Central memory CD4-positive, alpha-beta T cell (primary cell): ENCODE measurements at places on chromosomes 16 and 17.

GRCh38 chr16:10001258-10001775 lies 180.9 kb downstream of the GRIN2A start:
- DNase-seq: no peak

DNA sequence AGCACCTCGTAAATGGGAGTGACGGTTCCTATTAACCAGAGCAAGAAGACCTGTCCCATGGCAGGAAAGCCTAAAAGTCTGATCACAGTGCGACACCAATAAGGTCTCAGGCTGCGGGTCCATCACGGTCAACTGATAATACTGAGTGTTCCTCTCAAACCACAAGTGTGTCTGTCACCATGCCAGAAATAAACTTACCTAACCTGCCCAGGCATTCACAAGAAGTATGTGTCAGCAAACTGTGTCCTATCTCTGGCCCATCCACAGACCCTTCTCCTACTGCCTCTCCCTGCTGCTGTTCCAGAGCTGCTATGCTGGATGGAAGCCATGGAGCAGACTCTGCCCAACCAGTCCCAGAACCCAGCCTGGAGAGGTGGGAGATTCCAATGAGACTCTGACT lies 73.5 kb downstream of the ZNF423 start:
- DNase-seq: no peak

- no peak for DNase-seq
Observed at GRCh38 chr17:42002792-42003301, 14.4 kb downstream of the DNAJC7 start.

GRCh38 chr17:77828749-77829539 lies 129.6 kb upstream of the TNRC6C start:
- DNase-seq: no peak

DNA sequence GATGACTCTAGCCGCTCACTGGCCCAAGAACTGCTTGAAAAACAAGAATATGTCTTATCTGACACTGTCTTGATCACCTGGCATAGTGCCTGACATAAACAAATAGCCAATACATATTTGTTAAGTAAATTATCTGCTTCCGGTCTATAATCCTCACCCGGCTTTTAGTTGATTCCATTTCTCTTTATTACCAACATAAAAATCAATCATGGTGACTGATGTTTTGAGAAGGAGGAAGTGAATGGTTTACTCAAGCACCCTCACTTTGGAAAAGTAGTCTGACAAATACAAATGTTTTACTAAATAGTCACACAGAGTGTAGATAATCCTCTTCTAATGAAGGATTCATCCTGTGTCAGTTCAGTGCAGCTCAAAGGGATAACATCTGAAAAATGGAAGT lies 47.0 kb downstream of the SKAP1 start:
- no peak for DNase-seq

GRCh38 chr17:31696703-31697325 lies 162.2 kb downstream of the COPRS start:
- DNase-seq: no peak

DNA sequence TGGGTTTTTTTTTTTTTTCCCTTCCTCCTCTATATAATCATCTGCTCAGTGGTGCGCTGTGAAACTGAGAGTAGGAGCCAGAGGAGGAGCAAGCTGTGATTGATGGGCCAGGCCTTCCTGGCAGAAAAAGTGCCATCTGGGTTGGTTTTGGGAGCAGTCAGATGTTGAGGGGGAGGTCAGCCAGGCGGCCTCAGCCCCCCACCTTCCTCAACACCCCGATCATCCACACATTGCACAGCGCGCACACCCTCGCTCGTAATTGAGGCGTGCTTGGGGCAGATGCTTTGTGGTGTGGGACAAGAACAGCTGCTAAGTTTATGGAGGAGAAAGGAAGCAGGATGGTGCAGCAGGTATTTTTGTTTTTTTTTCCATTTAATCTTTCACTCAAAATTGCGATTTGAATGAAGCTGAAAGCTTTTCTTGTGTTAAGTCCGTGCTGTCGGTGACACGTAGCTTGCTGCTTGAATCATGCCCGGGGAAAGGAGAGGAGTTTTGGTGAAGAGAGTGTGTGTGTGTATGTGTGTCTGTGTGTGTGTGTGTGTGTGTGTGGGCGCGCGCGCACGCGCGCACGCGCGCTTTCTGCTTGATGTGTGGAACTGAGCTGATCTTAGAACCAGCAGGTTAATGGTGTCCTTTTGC lies 177.4 kb downstream of the RBFOX1 start:
- no peak for DNase-seq

- DNase-seq: peak; percentile 58
Observed at GRCh38 chr16:30032083-30032819, 1.2 kb upstream of the TLCD3B start.

- DNase-seq: no peak
Observed at GRCh38 chr17:70521821-70522256, 352.5 kb downstream of the KCNJ2 start.

DNA sequence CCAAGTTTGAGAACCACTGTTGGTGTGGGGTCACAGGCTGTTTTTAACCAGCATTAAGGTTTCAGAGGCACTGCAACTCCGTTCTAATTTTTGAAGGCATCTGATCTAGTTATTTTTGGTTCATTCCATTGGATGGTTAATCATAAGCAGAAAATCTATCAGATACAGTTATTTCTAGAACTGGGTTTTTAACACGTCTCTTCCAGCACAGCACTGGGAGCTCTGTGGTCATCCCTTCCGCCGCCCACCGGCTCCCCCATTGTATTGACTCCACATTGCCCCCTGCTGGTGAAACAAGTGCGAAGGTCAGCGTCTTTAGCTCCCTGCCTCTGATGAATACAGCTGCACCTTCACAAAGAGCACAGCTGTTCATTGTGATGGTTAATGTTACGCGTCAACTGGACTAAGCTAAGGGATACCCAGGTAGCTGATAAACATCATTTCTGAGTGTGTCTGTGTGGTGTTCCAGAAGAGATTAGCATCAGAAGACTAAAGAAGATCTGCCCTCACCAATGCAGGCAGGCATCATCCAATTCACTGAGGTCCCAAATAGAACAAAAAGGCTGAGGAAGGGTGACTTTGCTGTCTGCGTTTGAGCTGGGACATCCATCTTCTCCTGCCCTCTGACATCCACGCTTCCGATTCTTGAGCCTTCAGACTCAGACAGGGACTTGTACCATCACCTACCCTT lies 8.5 kb downstream of the CCL18 start:
- DNase-seq: peak; percentile 6

- no peak for DNase-seq
Observed at GRCh38 chr16:30060836-30061554, 4.6 kb upstream of the ALDOA start.

DNA sequence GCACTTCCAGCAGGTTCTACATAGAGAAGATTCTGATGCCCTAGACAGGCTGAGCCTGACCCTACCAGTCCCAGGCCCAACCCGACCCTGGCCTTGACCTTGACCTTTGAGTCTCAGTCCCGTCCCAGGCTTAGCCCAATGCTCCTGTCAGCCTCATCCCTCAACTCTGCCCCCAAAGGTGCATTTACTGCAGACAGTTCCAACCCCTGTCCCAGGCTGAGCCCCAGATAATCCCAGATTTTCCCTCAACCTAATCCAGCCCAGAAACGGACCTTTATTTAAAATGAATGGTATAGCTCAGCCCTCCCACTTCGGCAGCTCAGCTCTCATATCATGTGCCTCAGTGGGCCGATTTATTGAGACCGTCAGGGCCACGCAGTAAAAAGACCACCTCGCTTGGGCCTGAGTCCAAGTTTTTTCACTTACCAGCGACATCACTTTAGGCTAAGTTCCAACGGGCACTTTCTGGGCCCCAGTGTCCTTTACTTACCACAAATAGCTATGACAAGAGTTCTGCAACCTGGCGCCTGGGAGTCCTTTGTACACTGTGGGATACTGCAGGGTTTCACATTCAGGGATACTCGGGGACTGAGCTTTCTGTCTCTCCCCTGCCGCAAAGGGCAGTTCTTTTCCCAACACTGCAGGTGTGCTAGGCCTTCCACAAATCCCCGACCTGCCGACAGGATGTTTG lies 89.5 kb downstream of the WSCD1 start:
- DNase-seq: no peak

DNA sequence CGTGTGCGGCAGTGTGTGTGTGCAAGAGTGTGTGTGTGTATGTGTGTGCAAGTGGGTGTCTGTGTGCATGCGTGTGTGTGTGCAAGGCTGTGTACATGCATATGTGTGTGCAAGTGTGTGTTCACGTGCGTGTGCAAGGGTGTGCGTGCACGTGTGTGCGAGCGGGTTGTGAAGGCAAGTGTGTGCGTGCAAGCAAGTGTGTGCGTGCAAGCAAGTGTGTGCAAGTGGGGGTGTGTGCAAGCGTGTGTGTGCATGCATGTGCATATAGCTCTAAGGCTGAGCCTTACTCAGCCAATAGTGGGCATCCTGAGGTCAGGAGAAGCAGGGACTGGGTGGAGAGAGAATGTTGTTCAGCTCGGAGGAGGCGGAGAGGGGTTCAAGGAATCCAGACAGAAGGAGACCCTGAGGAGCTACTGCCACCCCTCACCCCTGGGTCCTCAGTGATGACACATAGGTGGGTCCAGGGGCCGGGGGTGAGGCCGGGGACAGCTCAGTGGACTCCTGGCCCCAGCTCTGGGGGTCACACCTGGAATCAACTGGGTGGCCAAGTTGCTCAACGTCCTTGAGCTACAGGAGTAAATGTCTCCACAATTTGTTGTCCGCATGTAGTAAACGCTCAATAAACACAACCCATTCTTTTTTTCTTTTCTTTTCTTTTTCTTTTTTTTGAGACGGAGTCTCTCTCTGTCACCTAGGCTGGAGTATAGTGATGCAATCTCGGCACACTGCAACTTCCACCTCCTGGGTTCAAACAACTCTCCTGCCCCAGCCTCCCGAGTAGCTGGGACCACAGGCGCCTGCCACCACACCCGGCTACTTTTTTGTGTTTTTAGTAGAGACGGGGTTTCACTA lies 1.8 kb downstream of the PRR29 start:
- DNase-seq: no peak

DNA sequence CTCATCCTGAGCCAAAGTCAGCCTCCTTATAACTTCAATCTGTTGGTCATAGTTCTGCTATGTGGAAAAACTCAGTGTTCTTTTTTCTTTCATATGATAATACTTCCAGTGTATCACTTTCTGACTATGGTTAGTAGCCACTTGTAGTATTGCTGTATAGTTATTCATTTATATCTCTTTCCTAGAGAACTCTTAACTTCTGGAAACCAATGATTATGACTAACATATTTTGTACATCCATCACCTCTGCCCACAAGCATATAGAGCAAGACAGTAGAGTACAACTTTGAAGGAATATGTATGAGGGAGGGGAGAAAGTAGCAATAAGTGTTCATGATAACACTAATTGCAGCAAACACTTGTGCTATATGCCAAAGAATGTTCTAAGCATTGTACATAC lies 38.6 kb downstream of the COX10 start:
- DNase-seq: no peak

DNA sequence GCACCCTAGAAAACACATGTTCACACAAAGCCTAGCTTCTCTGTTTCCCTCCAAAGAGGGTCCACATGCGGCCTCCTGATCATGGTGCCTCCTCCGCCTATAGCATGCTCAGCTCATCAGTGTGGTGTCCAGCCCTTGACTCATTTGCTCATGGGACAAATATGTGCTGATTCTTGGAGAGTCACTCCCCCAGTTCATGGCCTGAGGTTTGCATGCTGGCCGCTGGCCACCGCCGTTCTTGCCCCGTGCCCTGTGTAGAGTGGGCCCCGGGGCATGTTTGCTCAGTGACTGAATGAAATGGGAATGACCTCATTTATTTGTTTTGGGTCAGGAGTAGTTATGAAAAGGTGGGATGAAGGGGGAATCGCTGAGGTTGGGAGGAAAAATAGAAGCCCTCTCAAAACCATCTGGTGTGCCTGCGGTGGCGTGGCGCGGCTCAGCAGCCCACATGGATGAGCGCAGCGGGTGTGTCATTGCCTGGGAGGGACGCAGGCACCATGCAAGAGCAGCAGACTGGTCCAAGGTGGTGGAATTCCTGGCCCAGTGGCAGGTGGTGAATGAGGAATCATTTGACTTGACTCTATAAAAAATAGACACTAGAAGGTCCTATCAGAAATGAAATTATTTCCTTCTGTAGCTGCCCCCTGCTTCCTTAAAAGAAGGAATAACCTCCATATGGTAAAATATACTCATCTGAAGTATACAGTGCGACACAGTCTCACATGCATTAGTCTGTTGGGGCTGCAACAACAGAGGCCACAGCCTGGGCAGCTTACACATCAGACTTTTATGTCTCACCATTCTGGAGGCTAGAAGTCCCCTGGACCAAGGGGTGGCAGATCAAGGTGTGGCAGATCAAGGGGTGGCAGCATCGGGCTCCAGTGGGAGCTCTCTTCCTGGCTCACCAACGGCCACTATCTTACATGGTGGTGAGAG lies 31.7 kb downstream of the CRISPLD2 start:
- no peak for DNase-seq

DNA sequence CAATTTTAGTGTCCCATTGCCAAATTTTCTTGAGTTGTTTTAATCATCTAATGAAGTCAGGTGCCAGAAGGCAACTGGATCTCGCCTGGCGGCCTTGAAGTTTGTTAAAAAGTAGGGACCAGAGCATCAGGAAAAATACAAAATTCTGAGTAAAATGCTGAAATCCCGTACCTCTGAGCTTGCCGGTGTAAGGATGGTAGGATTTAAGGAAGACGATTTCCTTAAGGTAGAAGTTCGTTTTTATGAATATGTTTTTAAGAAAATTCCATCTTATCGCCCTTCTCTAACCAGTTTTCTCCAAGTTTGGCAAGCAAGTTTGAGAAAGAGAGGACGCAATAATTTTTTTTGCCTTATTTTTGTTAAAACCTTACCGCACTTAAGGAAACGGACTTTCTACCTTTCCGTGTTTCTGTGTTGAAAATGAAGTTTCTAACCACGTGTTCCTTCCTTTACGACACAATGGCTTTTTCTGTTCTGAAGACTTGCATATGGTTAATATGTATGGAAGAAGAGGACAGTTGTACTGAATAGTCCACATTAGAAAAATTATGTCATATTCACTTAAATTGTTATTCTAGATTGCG lies 748 bp downstream of the ATF7IP2 start:
- DNase-seq: peak; percentile 2

DNA sequence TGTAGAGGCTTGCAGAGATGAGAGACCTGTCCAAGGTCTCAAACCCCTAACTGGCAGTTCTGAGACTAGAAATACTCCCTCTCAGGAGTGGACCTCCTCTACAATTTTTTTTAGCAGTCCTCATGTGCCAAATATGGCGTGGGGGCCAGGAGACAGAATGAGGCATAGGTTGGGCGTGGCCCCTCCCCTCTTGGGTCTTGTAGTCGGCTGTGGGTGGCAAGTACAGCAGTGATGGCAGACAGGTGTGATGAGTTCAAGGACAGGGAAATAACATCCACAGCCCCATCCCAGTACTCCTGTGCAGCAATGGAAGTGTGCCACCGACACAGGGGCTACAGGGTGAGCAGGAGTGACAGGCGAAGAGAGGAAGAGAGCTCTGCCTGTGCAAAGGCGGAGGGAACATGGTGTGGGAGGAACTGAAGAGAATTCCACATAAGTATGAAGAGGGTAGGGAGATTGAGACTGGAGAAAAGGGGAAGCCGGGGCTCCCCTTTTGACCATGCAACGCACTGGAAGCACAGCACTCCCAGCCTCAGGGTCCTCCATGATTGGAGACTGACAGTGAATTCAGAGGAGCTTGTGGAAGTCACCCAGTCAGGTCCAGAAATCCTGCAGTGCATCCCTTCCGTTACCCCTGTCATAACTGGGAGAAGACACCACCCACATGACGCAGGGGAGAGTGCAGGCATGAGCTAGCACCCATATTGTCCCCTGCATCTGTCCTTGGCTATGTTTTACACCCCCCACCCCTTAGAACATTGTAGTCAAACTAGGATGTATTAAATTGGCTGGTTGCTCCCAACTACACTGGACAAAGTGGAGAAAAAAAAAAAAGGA lies 14.8 kb upstream of the CETP start:
- DNase-seq: no peak

GRCh38 chr17:74077231-74077630 lies 126.2 kb upstream of the RPL38 start:
- DNase-seq: no peak
